NCI-H82 (cell line): ENCODE measurements at places on chromosomes 7 and 10.

- no peak for DNase-seq
Observed at GRCh38 chr7:39291628-39292410, 274.4 kb upstream of the YAE1 start.

- no peak for DNase-seq
Observed at GRCh38 chr7:83036721-83037380, 125.8 kb downstream of the PCLO start.

DNA sequence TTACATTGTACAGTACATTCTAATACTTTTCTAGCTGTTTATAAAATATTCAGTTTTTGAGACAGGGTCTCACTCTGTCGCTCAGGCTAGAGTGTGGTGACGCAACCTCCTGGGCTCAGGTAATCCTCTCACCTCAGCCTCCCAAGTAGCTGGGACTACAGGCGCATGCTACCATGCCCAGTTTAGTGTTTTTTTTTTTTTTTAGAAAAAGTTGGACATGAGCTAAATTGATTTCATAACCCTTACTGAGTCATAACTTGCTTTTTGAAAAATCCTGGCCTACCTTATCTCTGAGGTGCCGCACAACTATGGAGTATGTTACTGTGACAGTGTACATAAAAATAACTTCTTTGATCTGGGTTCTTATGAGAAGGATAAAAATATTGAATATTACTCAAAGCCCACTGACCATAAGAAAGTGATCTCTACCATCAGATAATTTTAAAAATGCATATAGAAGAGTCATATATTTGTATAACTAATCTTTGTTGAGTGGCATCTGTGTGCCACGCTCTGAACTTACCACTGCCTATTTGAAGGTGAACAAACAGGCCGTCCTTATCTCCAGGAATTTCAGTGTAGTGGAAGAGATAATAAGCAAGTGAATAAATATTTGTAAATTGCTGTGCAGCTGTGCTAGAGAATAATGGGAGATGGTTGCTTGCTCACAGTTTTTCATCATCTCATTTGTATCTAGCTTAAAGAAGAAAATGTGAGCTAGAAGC is 73.2 kb downstream of the PPP1R9A start:
- no peak for DNase-seq

DNA sequence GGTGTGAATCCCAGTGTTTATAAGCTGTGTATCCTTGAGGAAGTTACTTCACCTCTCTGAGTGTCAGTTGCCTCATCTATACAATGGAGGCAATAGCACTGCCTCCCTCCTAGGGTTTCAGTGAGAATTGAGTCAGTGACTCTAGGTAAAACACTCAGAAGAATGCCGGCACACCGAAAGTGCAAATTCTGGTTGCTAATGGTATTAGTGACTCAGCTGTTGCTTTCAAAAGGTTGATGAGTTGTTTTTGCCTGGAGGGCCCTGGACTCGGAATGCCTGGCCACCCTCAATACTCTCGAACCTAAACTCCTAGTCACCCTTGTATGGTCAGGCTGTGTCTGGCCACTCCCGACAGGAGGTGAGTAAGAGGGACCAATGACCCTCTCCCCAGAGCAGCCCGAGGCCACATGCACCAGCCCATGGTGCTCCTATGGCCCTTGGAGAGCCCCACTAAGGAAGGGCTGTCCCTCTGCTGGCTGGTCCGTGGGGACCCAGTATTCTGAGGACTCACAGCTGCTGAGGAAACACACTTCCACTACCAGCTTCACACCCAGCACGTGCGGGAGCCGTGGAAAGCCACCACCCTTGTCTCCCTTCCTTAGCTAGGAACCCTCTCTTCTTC is 60.2 kb downstream of the CALML3 start:
- DNase-seq: no peak

GRCh38 chr10:76921383-76922010 is 716.1 kb downstream of the KCNMA1 start:
- DNase-seq: no peak

- DNase-seq: no peak
Observed at GRCh38 chr7:44046321-44047061, 2.0 kb downstream of the DBNL start.

DNA sequence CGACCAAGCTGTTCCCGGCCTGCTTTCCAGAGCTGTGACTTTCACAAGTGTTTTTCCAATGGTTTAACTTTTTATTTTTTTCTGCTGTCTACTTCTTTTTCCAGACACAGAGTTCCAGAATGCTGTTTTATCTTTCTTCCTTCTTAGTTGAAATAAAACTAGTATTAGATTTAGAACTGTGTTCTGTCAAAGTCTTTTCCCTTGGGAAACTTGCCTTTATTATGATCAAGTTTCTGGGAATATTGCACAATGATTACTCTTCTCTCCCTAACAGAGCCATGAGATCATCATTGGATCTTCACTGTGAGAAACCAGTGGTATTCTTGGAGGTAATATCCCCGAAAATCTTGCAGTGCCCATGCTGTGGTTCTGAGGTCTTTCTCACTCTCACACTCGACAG is 104.9 kb upstream of the KCND2 start:
- no peak for DNase-seq

DNA sequence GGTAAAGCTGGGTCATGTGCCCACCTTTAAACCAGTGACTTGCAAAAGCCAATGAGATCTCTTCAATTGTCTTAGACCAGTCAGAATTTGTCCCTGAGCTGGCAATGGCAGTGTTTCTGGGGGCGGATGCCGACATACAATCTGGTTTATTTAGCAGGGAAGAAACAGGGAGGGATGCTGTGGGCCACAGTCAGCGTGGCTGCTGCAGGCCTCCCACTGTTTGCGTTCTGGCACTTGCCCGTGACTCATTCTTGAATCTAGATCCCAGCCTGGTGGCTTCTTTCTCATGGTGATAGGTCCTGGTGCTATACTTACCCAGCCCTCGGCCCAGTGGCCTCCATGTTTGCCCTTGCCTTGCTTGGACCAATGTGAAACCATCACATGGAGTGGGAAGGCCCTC is 3.1 kb upstream of the CPA1 start:
- DNase-seq: no peak

DNA sequence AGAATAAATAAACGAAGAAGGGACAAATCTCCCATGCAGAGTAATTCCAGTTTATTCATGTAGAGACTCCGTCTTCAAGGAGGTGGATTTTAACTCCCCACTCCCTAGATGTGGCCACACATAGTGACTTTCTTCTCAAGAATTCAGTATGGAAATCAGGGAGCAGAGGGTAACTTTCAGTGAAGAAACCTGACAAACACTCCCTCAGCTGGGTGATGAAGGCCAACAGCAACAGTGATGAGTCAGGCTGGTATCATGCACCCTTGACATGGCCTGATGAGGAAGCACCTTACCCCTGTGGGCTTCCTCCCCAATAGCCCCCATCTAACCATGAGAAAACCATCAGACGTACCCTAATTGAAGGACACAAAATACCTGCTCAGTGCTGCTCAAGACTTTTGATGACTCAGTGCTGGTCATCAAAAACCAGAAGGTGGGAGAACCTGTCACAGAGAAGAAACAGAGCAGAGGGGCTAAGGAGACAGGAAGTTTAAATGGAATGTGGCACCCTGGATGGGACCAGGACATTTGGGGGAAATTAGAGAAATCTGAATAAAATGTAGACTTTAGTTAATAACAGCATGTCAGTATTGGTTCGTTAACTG is 50.6 kb downstream of the ADAMTS14 start:
- DNase-seq: no peak

DNA sequence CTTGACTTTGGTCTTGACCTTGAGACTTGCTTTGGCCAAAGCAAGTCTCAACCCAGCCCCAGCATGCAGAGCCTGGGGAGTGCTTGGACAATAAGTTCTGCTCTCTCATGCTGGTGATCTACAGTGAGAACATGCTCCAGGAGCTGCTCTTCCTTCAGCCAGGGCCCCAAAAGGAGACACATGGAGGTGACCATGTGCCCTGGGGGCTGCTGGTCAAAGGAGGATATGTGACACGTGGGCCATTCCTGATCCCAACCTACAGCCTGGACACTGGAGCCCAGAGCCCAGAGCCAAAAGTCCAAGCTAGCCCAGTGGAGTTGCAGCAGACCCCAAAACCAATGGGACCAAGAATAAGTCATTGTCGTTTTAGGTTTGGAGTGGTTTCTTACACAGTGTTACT is 78.2 kb upstream of the CHST15 start:
- DNase-seq: no peak

DNA sequence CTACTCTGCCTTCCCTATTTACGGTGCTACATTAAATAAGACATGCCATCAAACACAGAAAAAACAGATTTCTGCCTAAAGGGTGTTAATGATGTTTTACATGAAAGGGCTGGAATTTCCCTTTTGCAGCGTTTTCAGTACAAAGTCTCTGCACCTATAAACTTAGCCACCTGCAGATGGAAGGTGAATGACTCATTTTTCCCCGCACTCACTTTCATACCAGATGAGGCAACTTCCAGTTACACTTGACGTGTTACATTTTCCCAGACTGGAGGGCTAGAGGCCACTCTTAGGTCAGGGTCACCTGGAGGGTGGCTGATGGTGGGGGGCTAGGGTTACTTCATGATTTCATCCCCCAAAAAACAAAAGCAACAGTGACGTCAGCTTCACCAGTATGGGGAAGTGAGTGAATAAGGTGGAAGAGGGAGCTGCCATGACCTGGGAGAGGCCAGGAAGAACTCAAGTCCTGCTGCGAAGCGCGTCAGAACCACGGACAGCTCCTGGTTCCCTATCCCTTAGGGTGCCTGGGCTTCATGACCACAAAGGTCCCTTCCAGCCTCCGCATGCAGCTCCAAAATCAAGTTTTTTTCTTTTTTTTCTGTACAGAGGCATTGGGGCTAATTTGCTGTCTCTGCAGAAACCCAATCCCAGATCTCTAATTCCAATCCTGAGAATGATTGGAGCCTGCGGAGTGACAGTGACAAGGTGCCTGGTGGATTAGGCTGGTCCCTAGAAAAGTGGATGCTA is 94.0 kb downstream of the ADARB2 start:
- no peak for DNase-seq

DNA sequence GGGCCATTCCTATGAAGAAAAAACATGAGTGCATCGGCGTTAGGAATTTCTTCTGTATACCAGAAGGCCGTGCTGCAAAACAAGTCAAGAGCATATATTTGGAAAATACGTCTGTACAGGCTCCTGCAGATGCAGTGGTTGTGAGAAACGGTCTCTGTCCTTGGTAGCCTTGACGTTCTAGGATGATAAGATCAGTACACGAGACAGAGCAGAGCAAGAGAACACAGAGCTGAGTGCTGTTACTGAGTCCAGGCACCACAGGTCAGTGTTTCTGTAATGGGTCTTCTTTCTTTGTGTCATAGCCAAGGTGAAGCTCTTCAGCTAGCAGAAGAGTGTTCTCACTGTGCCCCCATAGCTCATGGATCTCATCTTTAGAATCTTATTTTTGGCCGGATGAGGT is 62.8 kb downstream of the WDR37 start:
- no peak for DNase-seq

DNA sequence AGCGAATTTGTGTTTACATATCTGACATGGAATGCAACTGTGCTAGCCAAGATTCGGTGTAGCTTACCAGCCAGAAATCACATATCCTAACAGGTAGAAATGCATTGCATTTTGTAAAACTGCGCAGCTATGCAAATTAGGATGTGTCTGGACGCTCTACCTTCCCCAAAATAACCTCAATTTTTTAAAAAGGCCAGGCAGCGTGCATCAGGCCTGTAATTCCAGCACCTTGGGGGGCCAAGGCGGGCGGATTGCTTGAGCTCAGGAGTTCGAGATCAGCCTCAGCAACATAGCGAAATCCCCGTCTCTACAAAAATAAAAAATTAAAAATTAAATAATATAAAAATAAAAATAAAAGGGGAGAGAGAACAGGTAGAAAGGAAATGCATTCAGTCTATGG is 305.0 kb downstream of the TYW1 start:
- DNase-seq: no peak

DNA sequence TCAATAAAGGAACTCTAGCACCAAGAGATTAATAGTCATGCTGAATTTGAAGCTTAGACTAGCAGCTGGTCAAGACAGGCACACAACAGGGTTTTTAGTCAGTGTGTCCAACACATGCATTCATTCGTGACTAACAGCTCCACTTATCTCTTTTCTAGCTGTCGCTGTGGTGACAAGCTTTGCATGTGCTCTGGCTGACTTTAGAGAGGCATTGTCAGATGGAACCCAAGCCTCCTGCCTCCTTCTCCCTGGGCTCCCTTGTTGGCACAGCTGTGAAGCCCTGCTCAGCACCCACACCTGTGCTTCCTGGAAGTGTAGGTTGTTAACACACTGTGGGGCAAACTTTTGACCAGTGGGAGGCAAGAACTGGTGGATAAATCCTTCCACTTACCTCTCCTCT is 9.8 kb upstream of the AGK start:
- DNase-seq: no peak

- DNase-seq: no peak
Observed at GRCh38 chr10:72846238-72846637, 47.3 kb upstream of the OIT3 start.

DNA sequence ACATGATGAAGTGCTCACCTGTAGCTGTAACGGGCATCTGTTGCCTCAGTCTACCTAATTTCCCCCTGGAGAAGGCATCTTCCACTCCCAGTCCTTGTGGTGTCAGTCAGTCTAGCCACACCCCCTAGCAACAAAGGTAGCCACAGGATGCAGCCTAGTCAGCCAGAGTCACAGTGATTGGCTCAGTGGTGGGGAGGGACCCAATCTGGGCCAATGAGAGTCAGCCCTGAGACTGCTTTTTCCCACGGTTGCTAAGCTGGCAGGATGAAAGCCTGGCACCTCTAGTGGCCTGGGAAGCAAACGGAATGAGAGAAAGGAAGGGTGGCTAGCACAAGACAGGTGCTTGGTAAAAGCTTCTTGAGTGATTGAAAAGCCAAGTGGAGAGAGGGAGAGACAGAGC is 118.6 kb downstream of the SH3PXD2A start:
- DNase-seq: peak; percentile 75

DNA sequence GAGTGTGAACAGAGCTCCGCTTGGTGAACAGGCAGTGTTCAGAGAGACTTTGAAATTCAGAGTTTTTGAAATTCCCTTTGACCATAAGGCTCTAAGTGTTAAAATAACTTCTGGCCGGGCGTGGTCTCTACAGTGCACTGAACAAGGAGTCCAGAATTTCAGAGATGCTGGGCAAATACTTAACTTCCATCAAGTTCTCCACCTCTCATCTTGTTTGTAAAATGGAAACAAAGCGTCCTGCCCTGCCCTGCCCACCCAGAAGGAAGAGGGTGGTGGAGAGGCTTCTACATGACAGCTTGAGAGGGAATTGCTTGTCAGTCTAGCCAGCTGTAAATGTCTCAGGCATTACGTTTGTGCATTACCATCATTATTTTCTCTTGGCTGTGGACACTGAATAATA is 102.6 kb downstream of the RGS10 start:
- no peak for DNase-seq

GRCh38 chr10:123413353-123413752 is 252.8 kb upstream of the GPR26 start:
- DNase-seq: no peak
